H4 (cell line): ENCODE measurements at places on chromosomes 1 and 21.

DNA sequence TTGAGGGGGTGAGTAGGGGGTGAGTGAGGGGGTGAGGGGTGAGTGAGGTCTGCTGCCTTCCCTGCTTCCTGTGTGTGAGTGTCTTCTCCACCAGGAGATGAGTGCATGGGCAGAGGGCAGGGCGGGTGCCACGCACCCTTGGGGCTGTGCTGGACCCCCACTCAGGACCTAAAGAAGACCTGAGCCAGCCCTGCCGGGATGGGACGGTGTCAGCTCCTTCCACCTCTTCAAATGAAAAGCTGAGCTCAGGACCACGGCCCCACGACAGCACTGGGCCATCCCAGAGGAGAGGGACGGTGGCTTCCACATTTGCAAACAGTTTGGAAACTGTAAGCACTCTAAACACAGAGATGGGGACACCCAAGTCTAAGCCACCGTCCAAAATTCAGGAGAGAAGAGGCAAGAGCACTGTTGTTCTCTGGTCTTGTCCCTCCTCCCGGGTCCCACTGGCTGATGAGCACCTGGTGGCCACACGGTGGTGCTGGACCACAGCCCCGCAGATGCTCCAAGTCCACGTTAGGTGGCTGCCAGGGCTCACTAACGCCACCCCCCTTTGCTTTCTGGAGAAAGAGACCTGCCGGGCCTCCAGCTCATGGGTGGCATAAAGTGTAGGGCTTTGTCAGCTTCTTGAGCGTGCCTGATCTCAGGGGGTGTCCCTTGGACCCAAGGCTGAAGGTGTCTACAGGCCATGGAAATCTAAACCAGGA is 32.1 kb downstream of the TMPRSS2 start:
- no peak for DNase-seq

DNA sequence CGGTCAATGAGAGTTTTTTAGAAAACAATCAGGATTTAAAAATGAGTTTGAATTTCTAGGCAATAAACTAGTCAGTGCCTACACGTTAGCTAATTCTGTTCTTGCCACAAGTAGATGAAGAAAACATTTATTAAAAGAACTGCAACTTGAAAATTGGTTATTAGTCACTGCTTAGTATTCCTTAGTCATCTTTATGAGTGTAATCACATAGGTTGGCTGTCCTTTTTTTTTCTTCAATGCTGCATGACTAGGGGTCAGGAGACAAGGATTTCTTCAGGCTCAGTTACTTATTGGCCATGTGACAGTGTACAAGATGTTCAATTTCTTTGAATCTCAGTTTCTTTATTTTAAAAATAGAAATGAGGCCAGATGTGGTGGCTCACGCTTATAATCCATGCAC is 17.1 kb downstream of the SOAT1 start:
- DNase-seq, result peak; percentile 17

DNA sequence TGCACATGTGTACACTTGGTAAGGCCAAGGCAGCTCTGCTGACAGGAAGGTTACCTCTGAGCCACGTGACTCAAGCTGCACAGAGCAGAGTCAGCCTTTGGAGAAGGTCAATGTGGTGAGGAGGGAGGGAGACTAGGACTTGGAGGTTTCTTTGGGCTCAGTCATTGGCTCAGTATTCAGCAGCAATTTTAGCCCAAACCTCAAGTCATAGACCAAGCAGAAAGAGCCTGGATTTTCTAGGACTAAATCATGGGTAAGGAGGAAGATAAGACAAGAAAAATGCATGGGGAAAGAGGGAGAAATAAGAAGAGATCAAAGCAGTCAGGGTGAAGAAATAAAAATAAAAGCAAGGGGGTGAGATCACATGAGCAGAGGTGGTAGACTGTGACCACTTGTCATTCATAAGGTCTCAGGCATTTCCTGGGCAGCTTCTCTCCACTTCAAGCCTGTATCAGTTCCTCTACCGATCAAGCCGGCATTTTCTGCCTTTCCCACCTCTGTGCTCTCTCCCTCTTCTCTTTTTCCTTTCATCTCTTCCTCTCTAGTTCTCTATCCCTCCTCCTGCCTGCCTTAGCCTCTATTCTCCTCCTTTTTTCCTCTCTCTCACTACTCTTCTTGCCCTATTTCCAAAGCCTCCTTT is 51.7 kb upstream of the DUSP10 start:
- no peak for DNase-seq

DNA sequence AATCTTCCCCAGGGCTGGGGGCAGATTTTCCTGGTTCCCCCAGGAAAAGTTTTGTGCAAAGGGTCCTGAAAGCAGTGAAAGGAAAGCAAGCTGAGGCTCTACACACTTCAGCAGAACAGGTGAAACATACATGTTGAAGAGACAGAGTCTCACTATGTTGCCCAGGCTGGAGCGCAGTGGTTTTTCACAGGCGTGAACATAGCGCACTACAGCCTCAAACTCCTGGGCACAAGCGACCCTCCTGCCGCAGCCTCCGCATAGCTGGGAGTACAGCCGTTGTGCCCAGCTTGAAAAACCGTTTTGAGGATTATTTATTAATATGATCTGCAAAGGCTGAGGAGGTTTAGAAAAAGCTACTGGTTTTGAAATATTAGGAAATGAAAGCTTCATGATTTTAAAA is 11.8 kb downstream of the PRDM15 start:
- DNase-seq, result no peak

DNA sequence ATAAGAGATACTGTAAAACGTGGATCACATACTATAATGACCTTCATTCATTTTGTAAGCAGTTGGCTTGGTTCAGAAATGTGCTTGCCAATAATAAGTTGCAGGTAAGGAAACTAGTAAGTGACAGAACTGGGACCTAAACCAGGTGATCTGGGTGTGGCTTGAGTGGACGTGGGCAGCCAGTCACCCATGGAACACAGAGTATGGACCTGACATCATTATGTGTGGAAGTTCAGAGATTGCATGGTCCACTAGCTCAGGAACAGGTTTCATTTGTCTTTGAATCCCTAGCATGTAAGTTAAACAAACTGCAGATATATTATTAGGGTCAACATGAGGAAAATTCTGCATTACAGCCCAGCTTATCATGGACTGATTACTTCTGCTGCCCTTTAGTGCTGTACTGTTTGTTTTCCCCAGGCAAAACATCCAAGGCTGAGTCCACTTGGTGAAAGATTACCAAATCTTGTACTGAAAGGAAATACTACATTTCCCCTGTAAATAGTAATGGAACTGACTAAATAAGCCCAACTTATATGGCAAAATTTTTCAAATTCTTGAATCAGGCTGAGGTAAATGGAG is 327.3 kb upstream of the SGIP1 start:
- DNase-seq, result no peak

DNA sequence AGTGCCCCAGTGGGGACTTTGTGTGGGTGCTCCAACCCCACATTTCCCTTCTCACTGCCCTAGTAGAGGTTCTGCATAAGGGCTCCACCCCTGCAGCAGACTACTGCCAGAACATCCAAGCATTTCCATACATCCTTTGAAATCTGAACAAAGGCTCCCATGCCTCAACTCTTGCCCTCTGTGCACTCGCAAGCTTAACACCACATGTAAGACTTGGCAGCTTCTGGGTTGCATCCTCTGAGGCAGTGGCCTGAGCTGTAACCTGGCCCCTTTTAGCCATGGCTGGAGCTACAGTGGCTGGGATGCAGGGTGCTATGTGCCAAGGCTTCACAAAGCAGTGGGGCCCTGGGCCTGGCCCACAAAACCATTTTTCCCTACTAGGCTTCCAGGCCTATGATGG is 128.9 kb downstream of the TYW3 start:
- DNase-seq, result no peak

DNA sequence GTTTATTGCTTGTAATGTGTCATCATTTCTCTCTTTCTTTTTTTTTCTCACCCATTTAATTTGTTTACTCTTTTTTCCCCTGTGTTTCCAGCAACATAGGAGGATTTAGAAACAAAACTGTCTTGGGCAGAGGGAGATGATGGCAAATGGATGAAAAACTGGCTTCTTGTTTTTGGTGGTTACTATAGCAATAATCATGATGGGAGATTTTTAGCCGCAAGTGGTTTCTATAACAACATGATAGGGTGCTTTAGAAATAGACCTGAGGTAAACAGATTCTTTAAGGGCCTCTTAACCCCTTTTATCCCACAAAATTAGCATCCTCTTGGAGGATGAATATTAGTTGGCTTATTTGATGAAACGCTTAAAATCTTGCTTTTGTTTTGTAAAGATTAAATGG is 51.6 kb downstream of the CRB1 start:
- DNase-seq, result no peak

DNA sequence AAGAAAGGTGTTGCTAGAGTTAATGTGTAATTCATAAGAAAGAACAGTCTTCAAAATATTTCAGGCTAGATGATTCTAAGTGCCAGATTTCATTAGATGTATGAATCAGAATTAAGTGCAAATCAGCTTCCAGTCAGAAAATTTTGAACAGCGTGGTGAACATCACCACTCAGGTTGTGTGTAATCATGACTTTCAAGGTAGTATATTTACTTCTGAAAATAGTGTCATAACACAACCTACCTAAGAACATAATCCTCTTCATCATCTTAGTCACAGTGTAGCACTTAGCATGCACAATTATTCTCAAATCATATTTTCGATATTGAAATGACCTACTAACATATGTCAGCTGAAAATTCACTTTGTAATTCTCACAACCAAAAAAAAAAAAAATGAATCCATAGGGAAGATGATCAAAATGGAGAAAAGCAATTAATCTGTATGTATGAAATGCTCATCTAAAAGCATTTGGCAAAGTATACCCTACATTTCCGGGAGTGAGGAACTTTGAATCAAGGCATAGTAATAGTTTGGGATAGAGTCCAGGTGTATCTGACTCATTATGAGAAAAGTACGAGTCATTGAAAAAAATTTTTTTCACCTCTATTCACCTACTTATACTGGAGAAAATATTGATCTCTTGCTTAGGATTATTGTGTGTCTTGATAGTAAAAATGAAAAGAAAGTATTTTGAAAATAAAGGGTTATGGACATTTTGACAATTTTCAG is 221.8 kb upstream of the CHRM3 start:
- DNase-seq, result no peak

DNA sequence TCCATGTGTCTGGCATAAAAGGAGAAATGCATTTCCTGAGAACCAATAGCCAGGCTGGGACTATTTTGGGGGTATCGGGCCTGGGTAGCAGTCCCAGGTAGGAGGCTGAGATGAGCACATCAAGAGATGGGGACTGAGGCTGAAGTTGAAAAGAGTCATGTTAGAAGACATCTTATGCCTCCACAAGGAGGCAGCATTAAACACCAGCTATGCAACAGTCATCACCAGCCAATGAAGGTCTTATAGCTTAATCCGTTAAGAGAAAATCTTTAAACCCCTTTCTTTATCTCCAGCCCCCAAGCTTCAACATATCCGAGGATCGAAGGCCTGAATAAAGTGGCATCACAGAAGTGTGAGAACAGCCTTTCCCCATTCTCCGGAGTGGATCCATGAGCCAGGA is 640.7 kb upstream of the PTBP2 start:
- no peak for DNase-seq

- DNase-seq, result no peak
Observed at GRCh38 chr1:8813991-8814390, 3.4 kb downstream of the RERE start.

GRCh38 chr1:44684525-44684924 is 10.0 kb downstream of the ARMH1 start:
- no peak for DNase-seq

- DNase-seq, result no peak
Observed at GRCh38 chr1:47906527-47907176, 90.5 kb downstream of the TRABD2B start.

GRCh38 chr21:43911935-43912487 is 47.0 kb downstream of the AGPAT3 start:
- no peak for DNase-seq

DNA sequence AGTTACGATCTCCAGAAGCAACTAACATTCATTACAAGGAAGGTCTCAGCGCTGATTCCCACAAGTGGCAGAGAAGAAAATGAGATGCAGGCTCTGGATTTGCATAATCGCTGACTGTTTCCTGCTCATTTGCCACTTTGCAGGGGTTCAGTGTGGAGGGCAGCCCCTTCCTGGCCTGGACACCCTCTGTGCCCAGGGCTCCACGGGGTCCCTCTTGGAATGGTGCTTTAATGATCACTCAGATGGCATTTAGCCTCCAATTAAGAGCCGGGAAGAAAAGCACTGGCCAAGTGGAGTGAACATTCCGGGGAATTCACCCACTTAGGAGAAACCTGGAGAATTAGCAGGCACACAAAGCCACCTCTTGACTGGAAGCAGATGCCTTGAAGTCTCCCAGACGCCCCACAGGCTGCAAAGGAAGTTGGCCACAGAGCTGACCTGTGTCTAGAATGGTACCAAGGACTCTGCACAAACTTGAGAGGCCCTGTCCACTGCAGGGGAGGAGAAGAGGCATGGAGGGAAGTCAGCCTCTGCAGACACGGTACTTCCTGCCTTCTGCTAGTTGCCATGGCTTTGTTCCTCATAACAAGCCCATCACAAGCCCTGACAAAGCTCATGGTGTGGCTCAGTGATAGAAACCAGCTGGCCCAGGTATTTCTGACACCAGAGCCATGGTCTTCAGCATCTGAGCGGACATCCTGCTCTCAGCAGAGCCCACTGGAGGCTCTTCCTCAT is 157.2 kb downstream of the KAZN start:
- DNase-seq, result no peak

DNA sequence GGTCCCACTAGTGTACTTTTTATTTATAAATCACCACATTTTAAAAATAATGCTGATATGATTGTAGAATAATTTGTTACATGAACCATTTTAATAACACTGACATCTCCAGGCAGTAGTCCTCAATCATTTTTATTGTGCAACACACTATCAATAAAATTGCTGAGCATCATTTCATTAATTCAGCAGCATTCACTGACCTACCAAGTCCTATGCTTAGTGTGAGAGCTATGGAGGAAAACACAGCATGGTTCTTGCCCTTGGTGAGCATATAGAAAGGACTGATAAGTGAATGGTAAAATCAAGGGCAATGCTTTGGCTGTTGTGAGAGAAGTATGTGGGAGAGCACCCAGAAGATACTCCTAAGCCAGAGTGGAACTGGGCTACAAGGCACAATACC is 119.7 kb downstream of the KCNT2 start:
- no peak for DNase-seq

GRCh38 chr21:26117324-26117971 is 53.1 kb downstream of the APP start:
- DNase-seq, result no peak

GRCh38 chr1:172778456-172779455 is 119.9 kb downstream of the FASLG start:
- DNase-seq, result no peak

- no peak for DNase-seq
Observed at GRCh38 chr1:115924770-115925169, 51.5 kb upstream of the SLC22A15 start.

- DNase-seq, result no peak
Observed at GRCh38 chr1:198185146-198185545, 28.3 kb downstream of the NEK7 start.

- DNase-seq, result no peak
Observed at GRCh38 chr1:199038156-199038555, 399.3 kb downstream of the PTPRC start.

- no peak for DNase-seq
Observed at GRCh38 chr1:210332719-210333398, 4.2 kb downstream of the HHAT start.

- DNase-seq, result no peak
Observed at GRCh38 chr1:194196562-194196961, 1010.1 kb upstream of the B3GALT2 start.

GRCh38 chr1:151846686-151847237 is 6.8 kb downstream of the THEM5 start:
- no peak for DNase-seq
